A549 treated with Mapracorat at 1 μM for 4 hours (cell line): ENCODE measurements at places on chromosomes 16 and 17. TPM values are rescaled to one million over a fixed set of nuclear protein-coding genes. Genes with fewer than 3 reads are reported as not detected.

Gene C17orf78
- total RNA-seq, result not detected in 5 replicates

Gene TIGD7
- total RNA-seq, result 0.59 to 1.5 TPM (median 1.3 TPM) in 5 replicates

Gene MYH13
- not detected in 5 replicates for total RNA-seq

Gene AOC2
- 1.7 to 2.7 TPM (median 1.8 TPM) in 5 replicates for total RNA-seq

Gene HAPSTR1
- 21.5 to 24.9 TPM (median 23.5 TPM) in 5 replicates for total RNA-seq

Gene ADGRG1
- total RNA-seq, result 141 to 205 TPM (median 184 TPM) in 5 replicates
